Stimulated activated CD4-positive, alpha-beta T cell treated with anti-CD3 and anti-CD28 coated beads, Interleukin-4, amount 100 ng/mL, for 24 hours (primary cell): ENCODE measurements at places on chromosomes 12 and 14.

DNA sequence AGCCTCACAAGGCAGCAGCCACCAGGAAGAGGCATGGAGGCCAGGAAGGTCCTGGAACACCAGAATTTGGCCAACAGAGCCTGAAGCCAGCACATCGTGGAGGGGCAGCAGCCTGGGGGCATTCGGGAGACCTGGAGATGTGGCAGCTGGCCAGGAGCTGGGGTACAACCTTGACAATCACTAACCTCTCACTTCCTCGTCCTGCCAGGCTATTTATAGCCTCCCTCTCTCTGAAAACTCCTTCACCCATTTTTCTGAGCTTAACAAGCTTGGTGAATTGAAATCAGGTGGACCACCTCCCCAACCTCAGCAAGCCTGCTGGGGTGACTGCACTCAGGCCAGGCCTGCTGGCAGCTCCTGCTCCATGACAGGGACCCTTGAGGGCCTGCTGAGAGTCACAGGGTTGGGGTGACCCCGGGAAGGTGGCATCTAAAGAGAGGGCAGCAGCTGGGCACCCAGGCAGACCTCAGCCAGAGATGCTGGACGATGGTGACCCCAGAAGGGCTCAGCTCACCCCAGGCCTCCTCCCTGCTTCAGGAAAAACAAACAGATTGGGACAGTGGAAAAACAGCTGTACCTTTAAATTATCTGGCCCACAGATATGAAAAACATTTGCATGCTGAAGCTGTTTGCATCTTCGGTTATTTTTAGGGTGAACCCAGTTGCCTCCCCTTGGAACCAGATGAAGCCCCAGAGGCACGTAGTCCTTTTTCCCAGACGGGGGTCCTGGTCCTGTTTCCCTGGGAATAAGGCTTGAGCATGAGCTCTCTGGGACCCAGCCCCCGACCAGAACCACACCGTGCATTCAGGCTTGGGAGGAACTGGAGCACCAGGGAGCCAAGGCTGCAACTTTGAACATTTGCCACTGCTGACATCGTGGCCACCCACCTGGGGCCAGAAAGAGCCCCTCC lies 67.0 kb downstream of the PITPNM2 start:
- no peak for DNase-seq

DNA sequence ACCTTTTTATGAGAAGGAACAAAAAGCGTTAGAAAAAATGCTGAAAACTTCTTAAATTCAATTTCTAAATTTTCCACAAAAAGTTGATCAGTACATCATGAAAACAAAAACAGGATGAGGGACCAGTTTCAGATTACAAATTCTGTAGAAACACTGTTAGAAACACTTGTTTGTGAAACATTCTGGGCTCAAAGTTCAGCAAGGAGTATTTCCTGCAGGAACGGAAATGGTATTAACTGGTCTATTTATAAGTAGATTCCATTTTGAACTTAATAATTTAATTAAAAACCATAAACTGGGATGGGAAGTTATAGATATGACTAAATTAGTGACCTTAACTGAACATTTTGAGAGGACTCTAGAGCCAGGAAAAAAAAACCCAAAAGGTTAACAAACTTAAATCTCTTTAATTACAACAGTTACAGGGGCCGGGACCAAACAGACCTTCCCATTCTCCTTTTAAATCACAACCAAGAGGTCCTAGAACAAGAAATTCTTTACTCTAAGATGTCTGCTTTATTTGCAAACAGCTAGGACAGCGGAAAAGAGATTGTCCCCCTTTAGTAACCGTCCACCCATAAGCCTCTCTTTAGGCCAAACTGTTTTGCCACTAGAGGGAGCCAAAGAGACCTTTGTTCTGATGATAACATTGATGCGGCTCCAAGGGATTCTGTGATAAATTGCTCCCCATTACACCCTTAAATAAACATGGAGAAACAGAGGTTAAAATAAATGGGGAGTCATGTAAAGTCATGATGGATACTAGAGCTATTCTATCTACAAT lies 69.0 kb upstream of the RERGL start:
- peak; percentile 28 for DNase-seq

DNA sequence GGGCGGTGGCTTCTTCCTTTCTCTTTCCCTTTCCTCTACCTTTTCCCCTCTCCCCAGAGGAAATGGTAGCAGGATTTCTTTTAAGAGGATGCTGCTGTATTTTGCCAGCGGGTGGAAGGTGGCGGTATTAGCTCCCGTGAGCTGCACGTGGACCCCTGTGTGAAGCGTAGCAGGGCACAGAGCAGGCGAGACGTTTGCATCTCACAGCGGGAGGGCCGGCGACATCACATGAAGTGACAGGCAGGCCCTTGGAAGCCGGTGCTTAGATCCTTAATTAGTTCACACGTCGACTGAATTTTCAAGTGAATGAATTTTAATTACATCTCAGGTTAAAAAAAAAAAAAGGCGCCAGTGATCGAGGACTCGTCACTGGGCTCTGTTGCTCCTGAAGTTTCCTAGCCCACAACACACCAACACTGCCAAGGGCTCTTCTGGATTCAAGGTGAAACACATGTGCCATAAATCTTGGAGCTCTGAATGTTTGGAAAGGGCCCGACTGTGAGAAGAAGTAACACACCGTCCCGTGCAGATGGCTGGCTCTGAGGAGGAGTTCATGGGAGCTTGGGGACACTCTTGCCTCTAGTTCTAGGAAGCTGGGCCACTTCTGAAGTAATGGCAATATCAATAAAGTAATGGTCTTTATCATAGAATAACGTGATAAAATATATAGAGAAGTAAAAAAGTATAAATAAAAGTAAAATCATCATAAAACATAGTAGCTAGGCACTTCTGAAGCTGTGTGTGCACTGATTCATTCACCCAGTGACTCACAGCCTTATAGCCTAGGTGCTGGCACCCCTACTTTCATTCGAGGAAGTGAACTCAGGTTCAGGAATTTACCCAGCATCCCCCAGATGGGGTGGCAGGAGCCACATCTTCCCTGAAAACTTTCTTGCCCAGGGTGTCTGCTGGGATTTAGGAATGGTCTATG lies 75.3 kb downstream of the AACS start:
- no peak for DNase-seq

DNA sequence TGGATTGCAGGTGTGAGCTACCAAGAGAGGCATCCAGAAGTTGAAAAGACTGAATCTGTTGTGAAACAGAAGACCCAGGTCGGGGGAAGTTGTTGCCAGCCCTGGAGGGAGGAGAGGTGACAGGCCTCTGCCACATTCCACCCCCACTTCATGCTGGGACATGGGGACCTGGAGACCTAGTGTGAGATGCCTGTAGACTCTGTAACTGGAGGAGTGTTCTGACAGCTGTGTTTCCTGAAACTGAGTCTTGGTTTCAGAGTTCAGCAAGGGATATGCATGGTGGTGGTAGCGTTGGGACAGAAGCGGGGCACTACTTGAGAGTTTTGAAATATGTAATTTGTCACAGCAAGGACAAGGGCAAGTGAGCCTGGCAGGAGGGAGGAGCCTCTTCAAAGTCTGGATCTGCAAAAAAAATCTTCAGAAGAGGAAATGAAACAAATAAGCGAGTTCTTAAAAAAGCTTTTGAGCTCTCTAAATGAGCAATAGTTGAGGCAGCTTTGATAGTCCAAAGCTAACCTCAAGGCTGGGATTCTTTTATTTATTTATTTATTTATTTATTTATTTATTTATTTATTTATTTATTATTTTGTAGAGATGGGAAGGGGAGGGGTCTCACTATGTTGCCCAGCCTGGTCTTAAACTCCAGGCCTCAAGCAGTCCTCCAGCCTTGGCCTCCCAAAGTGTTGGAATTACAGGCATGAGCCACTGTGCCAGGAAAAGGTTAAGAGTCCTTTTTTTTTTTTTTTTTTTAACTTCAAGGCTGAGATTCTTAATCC lies 58.9 kb upstream of the EEA1 start:
- peak; percentile 14 for DNase-seq

GRCh38 chr14:69002069-69002468 lies 23.0 kb upstream of the ACTN1 start:
- DNase-seq = no peak

GRCh38 chr12:47986832-47987231 lies 17.4 kb downstream of the COL2A1 start:
- no peak for DNase-seq

DNA sequence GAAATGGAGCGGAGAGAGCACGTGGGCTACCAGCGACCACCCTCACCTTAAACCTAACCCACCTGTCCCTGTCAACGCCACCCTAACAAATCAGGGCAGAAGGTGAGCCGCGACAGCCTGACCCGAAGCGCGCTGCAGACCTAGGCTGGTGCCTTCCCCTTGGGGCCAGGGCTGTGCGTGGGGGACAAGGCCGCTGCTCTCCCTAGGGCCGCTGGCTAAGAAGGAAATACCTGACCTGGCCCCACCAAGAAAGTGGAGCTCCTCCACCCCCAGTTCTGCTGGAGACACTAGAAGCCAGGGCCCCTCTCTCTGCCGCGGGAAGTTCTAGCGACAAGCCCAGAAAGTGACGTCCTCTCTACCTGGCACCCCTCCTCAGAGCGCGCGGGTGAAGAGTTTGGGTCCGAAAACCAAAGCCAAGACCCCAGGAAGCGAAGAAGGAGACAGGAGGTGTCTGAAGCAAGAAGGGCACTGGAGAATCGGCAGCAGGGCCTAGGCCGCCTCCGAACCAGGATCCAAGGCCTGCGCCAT lies 7.5 kb downstream of the SIX1 start:
- DNase-seq = no peak

GRCh38 chr12:87818441-87818840 lies 210.8 kb downstream of the C12orf50 start:
- DNase-seq = no peak

- no peak for DNase-seq
Measured at GRCh38 chr14:37932008-37932407, 275.7 kb upstream of the SSTR1 start.

DNA sequence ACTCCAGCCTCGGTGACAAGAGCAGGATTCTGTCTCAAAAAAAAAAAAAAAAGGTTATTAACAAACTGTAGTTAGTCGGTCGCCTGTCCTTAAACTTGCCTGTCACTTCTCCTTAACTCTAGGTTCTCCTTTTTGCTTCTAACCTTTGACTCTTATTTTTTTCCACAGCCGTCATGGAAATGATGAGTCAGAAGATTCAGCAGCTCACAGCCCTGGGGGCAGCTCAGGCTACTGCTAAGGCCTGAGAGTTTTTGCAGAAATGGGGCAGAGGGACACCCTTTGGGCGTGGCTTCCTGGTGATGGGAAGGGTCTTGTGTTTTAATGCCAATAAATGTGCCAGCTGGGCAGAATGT lies 418 bp upstream of the MYG1 start:
- peak; percentile 56 for DNase-seq

DNA sequence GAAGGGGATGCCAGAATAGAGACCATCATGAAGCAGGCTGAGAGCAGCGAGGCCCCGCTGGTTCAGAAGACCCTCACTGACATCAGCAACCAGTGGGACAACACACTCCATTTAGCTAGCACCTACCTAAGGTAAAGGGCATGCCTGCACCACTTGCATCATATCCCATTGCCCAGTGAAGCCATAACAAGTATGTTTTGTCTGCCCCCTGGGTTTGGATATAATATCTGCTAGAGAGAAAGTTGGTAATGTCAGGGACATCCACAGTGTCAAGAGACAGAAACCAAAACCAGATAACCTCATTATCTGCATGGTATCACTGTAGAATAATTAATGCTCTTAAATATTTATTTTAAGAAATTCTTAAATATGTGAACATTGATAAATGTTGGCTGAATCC lies 173.8 kb downstream of the SYNE2 start:
- DNase-seq = no peak

DNA sequence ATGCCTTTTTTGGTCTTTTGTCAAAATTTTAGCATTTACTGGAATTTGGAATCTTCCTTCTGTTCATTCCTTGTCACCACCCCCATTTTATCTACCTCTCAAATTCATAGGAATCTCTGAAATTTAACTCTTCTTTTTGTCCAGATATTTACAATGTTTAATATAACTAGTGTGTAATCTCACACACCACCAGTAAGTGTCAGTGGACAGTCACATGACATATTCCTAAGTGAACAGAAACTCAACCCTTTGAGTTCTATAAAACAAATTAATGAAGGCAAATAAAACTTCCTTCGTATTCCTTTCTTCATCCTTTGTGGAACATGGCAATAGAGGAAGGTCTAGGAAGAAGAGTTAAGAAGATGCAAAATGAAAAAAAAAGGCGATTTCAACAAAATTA lies 26.6 kb downstream of the ATF7 start:
- no peak for DNase-seq

DNA sequence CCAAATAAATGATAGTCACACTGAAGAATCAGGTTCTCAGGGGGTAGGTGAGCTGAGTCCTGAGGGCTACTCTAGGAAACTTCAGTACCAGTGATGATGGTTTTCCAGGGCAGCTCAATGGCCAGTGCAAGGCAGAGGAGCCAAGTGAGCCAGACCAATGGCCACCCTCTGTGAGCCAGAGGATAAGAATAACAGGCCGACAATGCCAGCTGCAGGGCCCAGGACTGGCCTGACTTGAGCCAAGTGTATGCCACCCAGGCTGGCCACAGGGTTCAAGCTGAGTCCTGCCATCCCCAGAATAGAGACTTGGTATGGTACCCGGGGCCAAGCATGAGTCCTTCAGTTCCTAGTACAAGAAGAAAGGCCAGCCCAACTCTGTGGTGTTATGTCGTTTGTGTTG lies 355.5 kb downstream of the DPF3 start:
- no peak for DNase-seq

GRCh38 chr12:24562771-24563431 lies 386.0 kb downstream of the BCAT1 start:
- DNase-seq = no peak

DNA sequence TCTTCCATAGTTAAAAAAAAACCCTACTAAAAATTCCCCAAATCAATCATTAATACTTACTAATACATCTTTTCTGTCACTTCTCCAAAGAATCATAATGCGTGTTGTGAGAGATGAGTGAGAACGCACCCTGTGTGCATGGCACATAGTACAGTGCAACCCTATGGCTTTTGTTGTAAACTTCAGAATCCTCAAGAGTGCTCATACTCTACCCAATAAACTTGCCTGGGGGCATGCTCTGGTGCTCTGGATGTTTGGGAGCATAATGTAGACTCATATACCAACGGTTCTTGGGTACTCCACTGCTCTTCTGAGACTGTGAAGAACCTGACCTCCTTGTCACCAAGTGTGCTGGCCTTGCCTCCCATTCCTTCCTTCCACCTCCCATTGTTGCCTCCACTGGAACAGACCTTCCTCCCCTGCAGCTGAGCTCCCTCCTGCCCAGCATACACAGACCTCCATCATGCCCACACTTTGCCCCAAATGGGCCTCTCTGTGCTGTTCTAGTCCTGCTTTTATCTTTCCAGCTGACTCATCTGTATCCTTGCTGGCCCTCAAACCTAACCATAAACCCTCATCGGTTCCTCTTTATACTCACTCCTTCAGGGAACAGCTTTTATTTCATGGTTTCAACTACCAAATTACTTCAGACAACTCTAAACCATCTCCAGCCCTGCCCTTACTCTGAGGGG lies 8.9 kb downstream of the DCP1B start:
- no peak for DNase-seq

GRCh38 chr14:105389534-105389933 lies 8.8 kb upstream of the TEX22 start:
- no peak for DNase-seq

- DNase-seq = no peak
Measured at GRCh38 chr14:38137005-38137404, 70.7 kb upstream of the SSTR1 start.

- DNase-seq = no peak
Measured at GRCh38 chr14:20164462-20164861, 25.8 kb downstream of the OR4N5 start.
